ENCODE measurements at places on chromosomes 11 and 22. TPM values are rescaled to one million over a fixed set of nuclear protein-coding genes. Genes with fewer than 3 reads are reported as not detected.
A peak's percentile ranks its signal among the peaks of the same experiment; 100 is the strongest.

The PHF21B gene
- 0.39 TPM for total RNA-seq

GRCh38 chr11:120316880-120317688 lies 8.0 kb upstream of the TLCD5 start:
- peak; percentile 33 for DNase-seq

DNA sequence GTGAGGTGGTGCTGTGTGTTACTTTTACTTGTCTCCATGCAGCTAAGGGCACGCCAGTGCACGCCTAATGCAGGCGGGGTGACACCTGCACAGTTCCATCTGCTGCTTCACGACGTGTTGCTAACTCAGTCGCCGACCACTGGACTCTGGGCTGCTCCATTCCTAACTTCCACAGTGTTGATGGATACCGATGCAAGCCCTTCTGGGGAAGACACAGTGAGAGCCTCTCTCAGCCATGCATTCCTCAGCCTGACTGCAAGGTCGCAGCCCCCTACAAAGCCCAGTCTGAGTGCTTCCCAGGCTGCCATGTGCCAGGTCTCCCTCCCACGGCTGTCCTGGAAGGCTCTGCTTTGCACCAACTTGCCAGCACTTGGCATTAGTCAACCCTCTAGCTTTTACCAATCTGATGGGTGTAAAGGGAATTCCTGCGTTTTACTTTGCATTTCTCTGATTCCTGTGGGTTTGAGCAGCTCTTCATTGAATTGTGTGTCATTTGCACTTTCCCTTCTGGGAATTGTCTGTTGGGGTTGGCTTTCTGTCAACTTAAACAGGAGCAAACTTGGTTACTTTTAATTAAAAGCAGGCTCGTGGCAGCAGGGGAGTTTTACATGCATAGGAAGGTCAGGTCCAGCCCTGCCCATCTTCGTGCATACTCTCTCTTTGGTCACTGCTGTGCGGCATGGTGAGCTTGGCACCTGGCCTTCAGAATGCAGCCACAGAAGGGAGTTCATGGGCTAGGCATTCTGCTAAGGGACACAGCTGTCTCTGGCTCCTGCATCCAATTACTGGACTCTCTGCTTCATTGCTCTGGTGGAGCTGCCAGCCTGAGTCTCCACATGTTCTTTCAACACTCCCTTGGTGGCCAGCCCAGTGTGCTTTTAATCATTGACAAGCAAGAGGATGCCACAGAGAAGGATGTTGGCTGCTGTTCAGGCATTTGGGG lies 34.6 kb upstream of the SHANK2 start:
- peak; percentile 57 for DNase-seq

DNA sequence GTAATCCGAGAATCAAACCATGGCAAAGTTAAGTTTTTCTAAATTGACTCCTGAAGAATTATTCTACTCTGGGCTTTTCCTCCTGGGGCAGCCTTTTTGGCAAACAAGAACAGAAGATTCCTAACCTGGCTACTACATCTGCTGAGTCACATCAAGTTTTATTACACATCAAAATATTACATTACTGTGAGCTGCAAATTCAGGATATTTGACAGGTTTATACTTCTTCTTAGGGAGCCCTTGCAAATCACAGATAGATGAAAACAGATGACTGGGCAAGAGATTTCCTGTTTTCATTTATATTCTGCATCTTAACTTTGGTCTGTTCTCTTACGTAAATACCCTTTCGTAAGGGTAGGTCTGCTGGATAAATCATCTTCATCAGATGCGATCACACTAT lies 23.6 kb downstream of the XRRA1 start:
- no peak for DNase-seq

DNA sequence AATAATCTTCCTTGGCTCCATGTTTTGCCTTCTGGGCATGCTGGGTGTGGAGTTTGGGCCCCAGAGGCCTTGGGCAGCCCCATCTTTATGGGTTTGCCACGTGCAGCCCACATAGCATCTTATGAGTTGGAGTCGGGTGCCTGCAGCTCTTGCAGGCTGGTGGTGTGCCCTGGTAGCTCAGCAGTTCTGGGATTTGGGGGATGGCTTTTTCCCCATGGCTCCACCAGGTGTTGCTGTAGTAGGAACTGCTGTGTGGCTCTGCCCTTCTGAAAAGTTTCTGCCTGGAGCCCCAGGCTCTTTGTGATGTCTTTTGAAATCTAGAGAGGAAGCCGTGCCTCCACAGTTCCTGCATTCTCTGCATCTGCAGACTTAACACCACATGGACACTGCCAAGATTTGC lies 16.8 kb downstream of the EED start:
- DNase-seq: no peak

DNA sequence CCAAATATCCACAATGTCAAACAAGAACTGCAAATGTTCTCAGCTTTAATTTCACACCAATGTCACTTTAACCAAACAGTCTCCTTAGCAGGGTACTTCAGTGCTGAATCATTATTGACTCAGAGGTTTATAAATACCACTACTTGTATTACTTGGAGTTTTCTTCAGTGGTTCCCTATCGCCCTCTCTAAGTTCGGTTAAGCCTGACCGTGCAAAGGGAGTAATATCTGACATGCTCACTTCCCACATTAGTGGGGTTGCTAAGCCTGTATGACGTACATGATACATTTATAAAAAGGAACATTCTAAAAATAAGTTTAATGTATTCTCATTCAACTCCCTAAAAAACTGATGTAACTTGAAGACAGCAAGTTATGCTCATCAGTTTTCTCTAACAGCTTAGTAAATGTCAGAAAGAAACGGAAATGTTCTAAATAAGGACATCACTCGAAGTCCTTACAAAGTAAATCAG lies 93.1 kb upstream of the ZC3H12C start:
- DNase-seq: peak; percentile 16

DNA sequence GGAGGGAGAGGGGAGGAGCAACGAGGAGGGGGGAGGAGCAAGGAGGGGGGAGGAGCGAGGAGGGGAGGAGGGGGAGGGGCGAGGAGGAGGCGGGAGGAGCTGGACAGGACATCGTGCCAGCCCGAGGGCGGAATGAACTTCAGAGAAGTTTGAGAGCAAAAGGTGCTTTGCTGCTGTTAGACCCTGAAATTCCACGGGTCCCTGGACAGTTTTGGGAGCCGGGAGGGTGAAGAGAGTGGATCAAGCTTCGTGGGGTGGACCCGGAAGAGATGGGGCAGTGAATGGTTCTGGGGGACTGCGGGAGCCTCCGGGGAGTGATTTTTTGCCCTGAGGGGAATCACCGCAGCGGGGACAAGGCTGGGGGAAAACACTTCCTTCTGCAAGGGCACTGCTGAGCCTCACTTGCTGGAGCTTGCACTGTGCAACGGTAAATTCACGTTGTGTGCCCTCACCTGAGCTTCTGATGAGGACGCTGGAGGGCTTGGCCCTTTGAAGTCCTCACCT lies 10.7 kb upstream of the NLRP6 start:
- no peak for DNase-seq

The SLC22A9 gene
- not detected for total RNA-seq

GRCh38 chr11:128361451-128362020 lies 225.8 kb downstream of the ETS1 start:
- no peak for DNase-seq

DNA sequence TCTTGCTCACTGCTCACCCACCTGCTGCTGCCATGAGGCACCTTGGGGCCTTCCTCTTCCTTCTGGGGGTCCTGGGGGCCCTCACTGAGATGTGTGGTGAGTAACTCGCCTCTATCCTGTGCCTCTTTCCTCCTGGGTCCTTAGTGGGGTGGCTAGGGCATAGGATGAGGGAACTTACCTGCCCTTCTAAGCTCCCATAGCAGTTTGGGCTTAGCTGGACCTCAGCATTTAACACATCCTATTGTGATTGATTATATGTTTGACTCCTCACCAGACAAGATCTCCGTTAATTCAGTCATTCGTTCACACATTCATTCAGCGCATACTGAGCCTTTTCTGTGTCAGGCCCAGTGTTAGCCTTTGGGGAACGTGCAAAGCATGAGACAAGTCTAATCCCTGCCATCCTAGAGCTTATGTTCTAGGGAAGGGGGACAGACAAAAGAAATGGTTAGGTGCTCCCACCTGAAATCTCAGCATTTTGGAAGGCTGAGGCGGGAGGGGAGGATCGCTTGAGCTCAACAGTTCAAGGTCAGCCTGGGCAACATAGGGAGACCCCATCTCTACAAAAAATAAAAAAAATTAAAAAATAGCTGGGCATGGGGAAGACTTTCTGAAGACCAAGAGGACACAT lies 441 bp downstream of the TCN2 start:
- no peak for DNase-seq

- no peak for DNase-seq
These were observed 45.2 kb downstream of the NAT10 start for GRCh38 chr11:34150494-34151151.

The SLC37A2 gene
- 10.3 TPM for total RNA-seq

DNA sequence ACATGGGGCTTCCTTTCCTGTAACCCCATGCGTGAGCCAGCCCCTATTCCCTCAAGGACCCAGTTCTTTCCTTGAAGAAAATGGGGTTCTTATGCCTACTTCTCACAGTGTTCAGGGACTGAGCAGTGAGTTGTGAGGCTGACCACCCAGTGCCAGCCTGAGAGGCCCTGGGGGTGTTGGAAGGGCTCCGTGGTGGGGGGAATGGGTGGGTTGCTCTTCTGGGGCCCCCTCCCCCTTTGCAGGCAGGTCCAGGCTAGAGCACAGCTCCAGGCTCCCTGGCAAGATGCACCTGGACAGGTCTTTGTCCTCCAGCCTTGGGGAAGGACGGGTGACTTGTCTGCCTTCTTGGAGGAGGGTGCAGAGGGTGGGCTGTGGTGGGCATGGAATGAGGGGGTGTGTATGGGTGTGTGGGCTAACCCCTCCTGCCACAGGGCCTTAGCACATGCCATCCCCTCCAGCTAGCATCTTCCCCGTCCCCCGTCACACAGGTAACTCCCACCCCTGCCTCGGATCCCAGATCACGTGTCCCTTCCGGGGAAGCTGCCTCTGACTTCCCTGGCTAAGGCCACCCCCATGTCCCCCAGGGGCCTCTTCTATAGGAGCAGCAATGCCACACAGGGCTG lies 64.6 kb downstream of the MYEOV start:
- no peak for DNase-seq

DNA sequence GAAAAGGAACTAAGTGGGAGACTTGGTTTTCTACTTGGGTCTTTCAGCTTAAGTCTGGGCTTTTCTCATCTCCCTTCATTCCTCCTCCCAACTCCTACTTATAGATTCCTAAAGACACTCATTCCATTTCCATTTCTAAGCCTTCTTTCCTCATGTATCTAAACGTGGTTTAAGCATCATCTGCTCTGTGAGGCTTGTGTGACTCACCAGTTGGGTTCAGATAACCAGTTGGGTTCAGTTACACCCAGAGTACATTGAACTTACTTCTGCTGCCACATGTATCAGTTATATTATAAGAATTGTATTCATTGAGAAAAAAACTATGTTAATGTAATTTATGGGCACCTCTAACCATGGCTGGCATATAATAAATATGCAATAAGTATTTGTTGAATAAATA lies 831.2 kb upstream of the CCDC90B start:
- no peak for DNase-seq

The BDNF gene
- total RNA-seq: 2.9 TPM

The CD6 gene
- 0.39 TPM for total RNA-seq

The MS4A6E gene
- not detected for total RNA-seq

The CLCF1 gene
- 0.89 TPM for total RNA-seq

DNA sequence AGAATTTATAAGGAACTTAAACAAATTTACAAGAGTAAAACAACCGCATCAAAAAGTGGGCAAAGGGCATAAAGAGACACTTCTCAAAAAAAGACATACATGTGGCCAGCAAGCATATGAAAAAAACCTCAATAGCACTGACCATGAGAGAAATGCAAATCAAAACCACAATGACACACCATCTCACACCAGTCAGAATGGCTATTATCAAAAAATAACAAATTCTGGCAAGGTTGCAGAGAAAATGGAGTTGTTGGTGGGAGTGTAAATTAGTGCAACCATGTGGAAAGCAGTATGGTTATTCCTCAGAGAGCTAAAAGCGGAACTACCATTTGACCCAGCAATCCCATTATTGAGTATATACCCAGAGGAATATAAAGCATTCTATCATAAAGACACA lies 866.8 kb upstream of the TENM4 start:
- no peak for DNase-seq

The JHY gene
- total RNA-seq: 5.6 TPM

DNA sequence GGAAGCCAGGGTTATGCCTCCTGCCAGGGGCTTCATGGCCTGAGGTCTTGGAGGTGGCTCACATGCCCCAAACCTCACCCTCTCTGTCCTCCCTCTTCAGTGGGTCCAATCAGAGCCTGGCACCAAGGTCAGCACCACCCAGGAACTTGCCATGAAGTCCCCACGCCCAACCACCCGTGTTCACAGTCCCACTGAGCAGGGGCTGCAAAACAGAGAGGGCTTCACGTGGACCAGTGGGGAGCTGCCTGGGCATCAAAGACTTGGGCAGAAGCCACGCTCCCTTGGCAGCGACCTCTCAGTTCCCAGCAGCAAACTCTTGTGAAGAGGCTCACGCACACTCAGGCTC lies 425.8 kb upstream of the B3GAT1 start:
- no peak for DNase-seq

The MYRF gene
- total RNA-seq: 0.30 TPM

GRCh38 chr11:1295591-1295990 lies 13.8 kb downstream of the TOLLIP start:
- DNase-seq: no peak

GRCh38 chr11:28713850-28714249 lies 605.7 kb downstream of the METTL15 start:
- DNase-seq: no peak

DNA sequence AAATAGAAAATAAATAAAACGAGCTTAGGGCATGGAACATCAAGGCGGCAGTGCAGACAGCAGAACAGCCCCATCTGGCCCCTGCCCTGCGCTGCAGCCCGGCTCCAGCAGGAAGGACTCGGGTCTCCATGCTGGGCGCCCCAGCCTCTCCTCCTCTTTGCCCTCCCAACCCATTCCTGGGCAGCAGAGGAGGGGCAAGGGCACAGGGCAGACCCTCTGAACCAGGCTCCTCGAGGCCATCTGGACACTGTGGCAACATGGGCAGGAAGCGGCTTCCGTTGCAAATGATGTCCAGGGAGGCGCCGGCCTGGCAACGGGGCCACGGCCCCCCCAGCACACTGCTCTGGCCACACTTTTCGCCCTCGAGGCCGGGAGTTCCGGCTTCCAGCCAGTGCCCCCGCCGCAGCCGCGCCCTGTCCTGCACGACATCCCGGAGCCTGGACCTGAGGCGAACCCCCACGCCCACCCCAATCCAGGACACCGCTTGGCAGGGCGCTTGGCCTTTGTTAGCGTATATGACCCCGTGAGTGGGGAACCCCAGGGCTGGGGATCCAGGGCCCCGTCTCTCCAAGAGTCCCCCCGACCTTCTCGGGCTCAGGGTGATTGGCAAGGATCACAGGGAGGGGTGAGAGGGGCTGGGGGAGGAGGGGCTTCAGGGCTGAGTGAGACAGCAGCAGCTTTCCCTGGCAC lies 192.1 kb downstream of the IGLL1 start:
- DNase-seq: no peak

- peak; percentile 25 for DNase-seq
These were observed 712 bp downstream of the CERK start for GRCh38 chr22:46737105-46737975.

GRCh38 chr22:25661073-25661472 lies 80.9 kb upstream of the MYO18B start:
- DNase-seq: peak; percentile 96

DNA sequence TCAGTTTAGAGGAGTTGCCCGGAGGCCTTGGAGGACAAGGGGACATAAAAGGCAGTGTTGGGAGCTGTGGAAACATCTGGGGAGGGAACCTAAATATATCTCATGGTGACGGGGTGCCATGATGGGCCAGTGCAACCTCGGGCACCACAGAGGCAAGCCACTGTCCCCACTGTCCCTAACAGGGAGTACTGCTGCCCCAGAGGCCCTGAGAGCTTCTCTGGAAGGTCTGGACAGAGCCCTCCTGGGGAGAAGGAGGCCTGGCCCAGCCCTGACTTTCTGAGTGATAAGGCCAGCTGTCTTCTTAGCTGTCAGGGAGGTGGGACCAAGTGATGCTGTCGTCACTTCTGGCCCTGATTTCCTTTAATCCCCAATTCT lies 5.5 kb upstream of the P2RY6 start:
- no peak for DNase-seq
